ENCODE measurements at places on chromosomes 6 and 20.

GRCh38 chr6:6724539-6725467 lies 136.3 kb downstream of the LY86 start:
- DNase-seq = peak; percentile 11

DNA sequence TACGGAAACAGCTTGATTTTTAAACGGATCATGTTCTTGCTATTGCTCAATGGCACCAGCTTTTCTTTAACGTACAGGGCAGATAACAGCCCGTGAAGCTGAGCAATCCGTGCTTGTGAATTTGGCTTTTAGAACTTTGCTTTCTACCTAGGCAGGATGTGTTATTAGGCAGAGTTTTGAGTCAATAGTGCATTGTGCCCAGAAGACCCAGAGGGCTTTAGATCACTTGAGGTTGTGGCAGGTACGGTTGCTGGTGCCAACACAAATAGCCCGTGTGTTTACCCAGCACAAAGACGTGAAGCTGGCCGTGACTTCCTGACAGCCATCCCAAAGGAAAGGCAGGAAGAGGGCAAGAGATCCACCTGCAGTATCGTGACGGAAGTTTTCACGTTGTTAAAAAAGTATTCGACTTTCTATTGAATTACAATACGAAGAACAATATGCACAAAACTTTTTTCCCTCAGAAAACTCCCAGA lies 117.4 kb upstream of the FRMD1 start:
- no peak for DNase-seq

- no peak for DNase-seq
These were observed 276.6 kb downstream of the CLIC5 start for GRCh38 chr6:45739058-45739457.

GRCh38 chr6:90364286-90364685 lies 67.6 kb upstream of the BACH2 start:
- no peak for DNase-seq

GRCh38 chr6:73451223-73452106 lies 632 bp downstream of the CGAS start:
- no peak for DNase-seq

- DNase-seq = no peak
These were observed 86.6 kb downstream of the CD40 start for GRCh38 chr20:46204594-46205186.

GRCh38 chr6:151494235-151494935 lies 568 bp downstream of the CCDC170 start:
- no peak for DNase-seq

DNA sequence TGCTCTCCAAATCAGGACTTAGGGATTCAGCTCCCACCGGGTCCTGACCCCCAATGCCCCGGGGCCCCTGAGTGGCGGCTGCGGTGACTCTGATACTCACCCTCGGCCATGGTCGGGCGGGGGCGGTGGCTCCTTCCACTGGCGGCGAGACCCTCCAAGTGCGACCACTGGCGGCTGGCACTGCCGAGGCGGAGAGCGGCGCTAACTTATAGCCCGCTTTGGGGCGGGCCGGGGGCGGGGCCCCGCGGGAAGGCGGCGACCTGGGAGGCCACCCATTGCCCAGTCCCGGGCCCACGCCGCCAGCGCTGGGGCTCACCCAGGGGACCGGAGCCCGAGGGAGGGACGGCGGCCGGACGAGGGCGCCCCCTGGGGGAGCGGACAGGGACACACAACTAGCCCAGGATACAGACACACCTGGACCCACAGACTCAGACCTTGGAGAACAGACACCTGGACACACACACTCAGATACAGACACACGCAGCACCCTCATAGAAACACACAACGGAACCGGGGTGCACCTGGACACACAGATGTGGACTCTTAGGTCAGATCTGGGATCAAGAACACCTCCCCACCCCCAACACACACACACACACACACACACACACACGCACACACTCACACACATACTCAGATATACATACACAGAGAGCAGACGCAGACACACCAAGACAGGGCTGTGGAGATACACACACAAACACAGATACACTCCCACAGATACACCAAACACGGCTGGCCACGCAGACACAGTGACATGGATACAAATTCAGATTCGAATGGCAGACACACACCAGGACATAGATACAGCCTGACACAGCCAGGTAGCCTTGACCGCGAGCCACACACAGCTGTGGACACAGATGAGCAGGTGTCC lies at the start of gene TGM2:
TSS of gene TGM2 (minus strand) at position 182 of the 877 bp plus-strand sequence. CDS start at position 110, 72 bp downstream.
- peak; percentile 15 for DNase-seq

- DNase-seq = no peak
These were observed 5.2 kb upstream of the MAK start for GRCh38 chr6:10843554-10843953.

DNA sequence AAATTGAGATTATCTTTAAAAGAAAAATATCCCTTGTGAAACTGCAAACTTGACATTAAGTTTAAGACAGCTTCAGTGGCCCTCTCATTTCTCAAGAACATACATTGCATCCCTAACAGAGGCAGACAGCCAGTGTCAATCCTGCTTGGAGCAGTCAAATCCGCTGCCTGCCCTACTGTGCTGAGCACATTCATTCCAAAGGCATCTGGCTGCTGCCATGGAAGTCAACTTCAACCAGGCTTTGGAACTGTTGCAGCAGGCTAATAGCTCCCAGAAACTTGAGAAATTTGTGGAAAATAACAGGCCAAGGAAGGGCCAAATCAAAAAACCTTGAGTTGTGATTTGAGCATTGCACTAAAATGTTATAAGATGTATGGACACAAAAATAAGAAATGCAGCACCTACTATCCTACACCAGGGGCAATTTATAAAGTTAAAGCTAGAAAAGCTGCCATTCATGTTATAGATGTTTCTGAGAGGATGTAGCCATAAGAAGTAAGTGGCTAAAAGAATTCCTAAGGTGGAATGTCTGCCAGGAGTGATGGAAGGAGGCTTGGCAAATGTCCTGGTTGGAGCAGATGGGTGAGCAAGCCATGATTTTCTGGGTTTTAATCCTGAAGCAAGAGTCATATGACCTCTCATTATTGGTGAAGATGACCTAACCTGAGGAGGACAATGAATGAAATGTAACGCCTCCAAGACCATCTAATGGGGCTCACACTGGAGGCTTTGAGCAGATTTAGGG lies 31.4 kb upstream of the HAO1 start:
- no peak for DNase-seq

DNA sequence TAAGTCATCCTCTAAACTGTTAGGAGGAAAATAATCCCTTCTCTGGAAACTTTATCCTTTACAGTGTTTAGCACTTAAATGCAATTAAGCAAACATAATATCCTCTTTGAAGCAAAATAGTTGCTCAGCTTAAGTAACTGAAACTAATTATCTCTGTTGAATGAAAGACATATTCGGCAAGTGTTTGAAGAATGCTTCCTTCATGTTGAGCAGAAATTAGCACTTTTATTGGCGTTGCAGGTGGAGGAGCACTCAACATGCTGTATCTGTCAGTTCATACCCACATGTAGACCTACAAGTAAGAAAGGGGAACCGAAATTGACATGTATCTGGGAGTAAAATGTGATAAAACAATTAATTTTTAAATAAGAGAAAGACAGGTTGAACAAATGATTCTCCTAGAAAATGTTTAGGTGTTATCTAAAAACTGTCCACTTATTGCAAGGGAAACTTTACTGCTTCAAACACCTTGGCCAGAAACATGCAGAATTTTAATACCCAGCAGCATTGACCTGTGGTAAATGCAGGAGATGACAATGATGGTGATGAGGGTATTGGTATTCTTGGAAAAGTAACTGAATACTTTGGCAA lies 987.0 kb upstream of the MAP3K7 start:
- no peak for DNase-seq

- no peak for DNase-seq
These were observed 167.0 kb downstream of the TBX18 start for GRCh38 chr6:84597238-84597875.

DNA sequence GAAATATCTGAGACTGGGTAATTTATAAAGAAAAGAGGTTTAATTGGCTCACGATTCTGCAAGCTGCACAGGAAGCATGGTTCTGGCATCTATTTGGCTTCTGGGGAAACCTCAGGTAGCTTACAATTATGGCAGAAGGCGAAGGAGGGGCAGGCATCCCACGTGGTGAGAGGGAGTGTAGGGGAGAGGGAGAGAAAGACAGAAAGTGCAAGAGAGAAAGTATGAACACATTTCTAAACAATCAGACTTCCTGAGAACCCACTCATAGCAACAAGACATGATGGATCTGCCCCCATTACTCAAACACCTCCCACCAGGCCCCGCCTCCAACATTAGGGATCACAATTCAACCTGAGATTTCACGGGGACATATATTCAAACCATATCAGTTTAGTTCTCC lies 107.4 kb downstream of the PERP start:
- DNase-seq = no peak

GRCh38 chr6:164690702-164691500 lies 618.5 kb downstream of the C6orf118 start:
- no peak for DNase-seq

GRCh38 chr6:155980768-155981079 lies 525.1 kb upstream of the NOX3 start:
- no peak for DNase-seq

DNA sequence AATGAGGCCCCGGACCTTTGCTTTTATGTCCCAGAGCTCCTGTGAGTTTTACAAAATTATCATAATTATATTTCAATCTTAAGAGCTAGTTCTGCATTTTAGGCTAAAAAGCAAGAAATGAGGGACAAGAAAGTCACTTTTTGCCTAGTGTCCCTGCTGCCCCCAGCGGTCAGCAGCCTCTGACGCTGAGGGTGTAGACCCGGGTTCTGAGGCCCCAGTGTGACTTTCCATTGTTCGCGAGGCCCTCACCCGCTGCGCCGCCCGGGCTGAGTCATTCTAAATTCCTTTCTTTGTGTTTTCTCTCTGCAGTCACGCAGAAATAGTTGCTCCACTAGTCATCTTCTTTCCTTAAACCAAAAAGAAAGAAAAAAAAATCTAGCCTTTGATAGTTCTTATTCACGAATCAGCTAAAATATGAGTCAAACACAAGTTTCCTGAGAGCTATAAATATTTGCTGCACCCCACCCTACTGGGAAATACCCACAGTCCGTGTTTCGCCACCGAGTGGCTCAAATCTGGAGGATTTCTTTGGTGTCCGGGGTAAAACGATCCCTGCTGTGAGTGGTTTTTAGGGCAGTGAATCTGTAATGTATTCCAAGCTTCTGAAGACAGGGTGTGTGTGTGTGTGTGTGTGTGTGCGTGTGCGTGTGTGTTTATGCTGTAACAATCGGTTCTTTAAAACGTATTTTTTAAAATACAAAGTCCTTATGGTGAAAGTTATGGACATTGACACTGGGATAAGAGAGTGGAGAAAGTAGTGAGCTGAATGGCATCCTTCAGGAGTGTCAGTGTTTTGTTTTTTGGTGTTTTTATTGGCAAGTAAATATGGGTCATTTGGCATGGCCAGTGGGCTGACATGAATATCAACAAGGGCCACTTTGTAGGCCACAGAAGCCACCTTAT lies 59.7 kb upstream of the EEF1A1 start:
- DNase-seq = peak; percentile 70

DNA sequence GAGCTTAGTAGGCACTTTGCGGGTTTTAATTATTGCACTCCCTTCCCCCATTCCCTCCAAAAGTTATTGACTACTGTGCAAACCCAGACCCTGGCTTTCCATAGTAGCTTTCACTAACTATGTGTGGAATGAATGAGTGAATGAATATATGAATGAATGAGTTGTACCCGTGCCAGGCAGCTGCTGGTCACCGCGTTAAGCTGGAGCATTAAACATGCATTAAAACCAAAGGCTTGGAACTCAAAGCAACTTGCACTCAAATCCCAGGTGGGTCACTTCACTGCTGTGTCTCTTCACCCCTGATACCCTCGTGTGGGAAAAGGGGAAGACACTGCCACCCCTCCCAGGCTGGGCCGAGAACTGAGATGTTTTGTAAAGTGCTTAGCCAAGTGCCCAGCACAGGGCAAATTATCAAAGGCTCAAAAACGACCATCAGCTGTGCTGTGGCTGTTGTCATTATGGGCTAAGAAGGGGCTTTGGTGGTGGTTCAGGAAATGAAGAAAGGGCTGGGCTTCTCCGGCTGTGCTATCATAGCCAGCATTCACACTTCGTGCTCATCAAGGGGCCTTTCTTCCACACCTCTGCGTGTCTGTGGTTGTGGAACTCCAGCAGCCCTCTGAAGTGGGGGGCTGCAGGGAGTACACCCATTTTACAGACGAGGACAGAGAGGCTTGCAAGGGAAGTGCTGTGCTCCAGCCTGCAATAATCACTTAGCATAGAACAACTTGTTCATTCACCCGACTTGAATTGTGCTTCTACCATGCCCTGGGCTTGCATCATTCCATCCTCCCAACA lies 60.2 kb upstream of the STX16 start:
- DNase-seq = no peak

- DNase-seq = peak; percentile 54
These were observed 5.6 kb downstream of the SRSF3 start for GRCh38 chr6:36599791-36600209.

GRCh38 chr6:143579703-143580102 lies 68.2 kb upstream of the FUCA2 start:
- no peak for DNase-seq

DNA sequence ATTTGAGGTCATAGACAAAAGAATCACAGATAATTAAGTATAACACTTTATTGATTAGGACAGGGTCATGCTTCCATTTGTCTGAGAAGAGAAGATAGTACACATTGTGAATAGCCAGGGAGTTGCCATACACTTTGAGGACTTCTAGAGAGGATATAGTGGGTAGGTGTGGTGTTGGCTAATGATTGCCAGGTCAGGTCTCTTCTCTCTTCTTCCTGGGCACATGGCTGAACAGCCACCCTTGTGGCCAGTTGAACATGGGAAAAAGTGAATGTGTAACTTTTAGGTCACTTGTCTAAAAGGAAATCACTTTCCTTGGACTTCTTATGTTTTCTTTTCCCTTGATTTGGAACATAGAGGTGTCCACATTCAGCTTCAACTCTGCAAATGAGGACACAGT lies 772.1 kb upstream of the MAP3K7 start:
- no peak for DNase-seq

- DNase-seq = no peak
These were observed 62.4 kb downstream of the AIG1 start for GRCh38 chr6:143123081-143123480.

DNA sequence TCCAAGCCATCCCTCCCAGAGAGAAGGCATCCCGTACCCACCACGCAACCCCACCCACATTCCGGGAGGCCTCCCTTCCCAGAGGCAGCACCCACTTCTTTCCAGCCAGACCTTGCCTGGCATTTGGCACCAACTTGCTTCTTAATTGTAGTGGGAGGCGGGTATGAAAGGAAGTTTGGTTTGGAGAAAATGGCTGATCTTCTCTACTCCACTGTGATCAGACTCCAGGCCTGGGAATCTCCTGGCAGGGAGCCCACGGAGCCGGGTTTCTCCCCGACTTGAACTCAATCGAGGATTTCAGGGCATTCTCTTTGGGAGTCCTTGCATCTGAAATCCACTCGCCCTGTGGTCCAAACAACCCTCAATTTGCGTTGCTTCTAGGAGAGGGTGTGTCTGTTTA lies 107.1 kb downstream of the ZDHHC14 start:
- DNase-seq = no peak

DNA sequence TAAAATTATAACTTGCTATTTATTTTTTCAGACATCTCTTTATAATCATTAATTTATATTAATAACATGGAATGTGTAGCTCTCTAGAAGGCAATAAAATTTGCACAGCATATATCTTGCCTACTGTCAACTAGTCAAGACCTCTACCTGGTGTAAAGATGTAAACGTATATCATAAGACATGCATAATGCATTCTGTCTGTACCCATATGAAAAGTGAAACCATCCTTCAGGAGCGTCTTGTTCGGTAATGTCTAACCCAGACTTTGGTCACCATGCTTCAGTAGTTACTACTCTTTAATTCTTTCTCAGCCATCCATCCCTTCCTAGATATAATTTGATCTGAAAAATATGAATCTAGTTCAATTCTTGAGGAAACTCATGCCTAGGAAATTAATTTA lies 21.0 kb downstream of the CEP43 start:
- no peak for DNase-seq
